ENCODE measurements at places on chromosomes 5 and 9.

GRCh38 chr5:174688441-174689354, 35.7 kb upstream of the MSX2 start:
- DNase-seq: peak; percentile 32

- no peak for DNase-seq
Measured at GRCh38 chr5:55692509-55692908, 19.6 kb downstream of the SLC38A9 start.

- DNase-seq: peak; percentile 21
Measured at GRCh38 chr5:124060011-124060410, 548.0 kb downstream of the CSNK1G3 start.

GRCh38 chr5:124408738-124409453, 337.5 kb downstream of the ZNF608 start:
- DNase-seq: no peak

- DNase-seq: no peak
Measured at GRCh38 chr5:71582945-71583584, 4.1 kb upstream of the MCCC2 start.
